T follicular helper cell (primary cell): ENCODE measurements at places on chromosomes 5 and 9.

DNA sequence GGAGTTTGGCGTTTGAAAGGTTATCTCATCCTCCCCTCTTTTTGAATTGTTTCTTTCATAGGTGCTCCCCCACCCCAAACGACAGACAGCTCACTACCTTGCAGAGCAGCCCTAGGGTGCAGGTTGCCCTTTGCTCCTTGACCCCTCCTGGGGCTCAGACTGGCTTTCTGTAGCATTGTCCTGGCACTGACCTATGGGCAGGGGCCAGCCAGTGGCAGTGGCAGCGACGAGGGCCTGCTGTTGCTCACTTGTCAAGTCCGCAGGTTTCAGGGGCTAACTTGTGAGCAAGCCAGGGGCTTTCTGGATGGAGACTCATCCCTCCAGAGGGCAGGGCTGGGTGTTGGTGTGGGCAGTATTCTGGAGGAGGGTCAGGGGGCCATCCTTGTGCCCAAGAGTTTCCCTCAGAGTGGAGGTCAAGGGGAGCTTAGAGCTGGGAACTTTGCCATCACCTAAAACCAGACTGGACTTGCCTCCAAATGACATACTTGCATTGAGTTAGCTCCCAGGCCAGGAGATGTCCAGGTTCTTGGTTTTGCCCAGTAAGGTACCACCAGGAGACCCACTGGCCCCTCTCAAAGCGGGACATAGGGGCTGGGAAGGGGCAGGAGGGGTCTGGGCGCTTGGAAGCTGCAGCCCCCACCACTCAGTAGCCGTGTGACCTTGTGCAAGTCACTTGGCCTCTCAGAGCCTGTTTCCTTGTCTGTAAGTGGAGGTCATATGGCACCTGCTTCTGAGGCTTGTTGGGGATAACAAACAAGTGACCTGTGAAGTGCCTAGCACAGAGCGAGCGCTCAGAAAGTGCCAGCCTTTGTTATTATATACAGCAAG lies 53.5 kb upstream of the CDKN2AIPNL start:
- DNase-seq, result no peak

DNA sequence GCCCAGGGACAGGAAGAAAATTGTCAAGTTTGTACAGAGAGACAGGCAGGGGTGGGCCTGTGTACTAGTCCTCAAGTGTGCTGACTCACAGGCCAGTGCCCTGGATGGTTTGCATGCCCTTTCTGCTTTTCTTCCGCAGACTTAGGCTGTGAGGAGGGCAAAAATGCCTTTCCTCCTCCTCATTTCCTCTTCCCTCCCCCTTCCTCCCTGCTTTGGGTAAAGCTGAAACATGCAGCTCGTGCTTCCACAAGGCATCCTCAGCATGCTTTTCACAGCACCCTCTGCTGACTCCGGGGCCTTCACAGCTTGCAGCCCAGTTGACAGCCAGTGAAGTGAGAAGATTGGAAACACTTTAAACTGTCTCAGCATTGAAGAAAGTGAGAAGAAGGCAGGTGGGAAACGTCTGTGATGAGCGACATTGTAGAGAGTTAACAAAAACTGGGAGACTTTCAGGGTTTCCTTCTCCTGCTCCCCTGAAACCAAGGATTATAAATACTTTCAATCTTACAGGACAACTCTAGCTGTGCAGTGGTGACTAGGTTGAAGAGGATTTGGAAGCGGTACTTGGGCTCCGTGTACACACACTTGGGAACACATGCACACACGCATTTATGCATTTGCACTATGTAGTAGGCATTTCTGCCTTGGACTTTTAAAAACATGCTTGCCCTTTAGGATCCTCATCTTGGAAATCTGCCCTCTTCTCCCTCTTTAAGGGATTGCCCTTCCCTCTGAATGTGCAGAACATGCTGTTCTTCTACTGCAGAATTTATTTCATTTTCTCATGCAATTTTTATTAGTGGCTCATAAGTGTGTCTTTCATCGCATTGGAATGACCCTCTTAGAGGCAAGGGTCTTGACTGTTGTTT lies 138.8 kb downstream of the GRIA1 start:
- no peak for DNase-seq

DNA sequence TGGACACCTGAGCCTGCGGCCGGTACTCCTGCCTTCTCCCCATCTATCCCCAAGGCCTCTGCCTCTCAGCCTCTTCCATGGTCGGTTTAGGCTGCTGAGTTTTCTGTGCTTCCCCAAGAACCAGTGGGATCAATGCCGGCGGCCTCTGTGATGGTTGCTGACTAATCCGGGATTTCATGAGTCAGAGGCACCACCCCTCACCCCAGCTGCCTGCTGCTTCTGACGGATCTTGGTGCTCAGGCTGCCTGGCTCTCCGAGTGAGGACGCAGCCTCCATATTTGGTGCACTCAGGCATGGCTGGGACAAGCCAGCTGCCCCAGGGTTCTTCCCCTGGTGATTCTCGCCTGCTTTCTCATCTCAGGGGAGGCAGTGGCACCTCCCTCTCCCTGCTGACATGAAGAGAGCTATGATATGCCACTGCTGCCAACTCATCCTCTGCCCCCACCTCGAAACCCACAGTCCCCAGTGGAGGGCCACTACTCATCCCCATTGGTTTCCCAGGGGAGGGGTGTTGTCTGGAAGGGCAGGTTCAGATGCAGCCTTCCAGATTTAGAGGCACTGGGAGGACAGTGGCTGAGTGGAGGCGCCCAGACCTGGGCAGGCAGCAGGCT lies 3.3 kb upstream of the MAN1B1 start:
- no peak for DNase-seq

GRCh38 chr5:32343058-32343672 lies 30.4 kb upstream of the MTMR12 start:
- no peak for DNase-seq

- no peak for DNase-seq
These were observed 198.8 kb downstream of the BNC2 start for GRCh38 chr9:16671591-16672137.
